Esophagus squamous epithelium (tissue), 5 donors: ENCODE measurements at places on chromosomes 5 and 9. TPM values are rescaled to one million over a fixed set of nuclear protein-coding genes. Genes with fewer than 3 reads are reported as not detected.

- H3K27me3 ChIP-seq: peaks cover 12% of the 10 kb centered on the region
- H3K4me3 ChIP-seq: no peak overlapping the region
- H3K4me1 ChIP-seq: peaks cover 16% of the 10 kb centered on the region
- no peaks in the 10 kb centered on the region for H3K36me3 ChIP-seq
Measured at GRCh38 chr9:109745335-109746283, 34.4 kb upstream of the PALM2AKAP2 start.

The SMIM33 gene
- not detected for total RNA-seq

- H3K4me3 ChIP-seq: no peak overlapping the region
- H3K36me3 ChIP-seq: no peaks in the 10 kb centered on the region
- no peak for DNase-seq
- no peak overlapping the region for H3K27ac ChIP-seq
- no peaks in the 10 kb centered on the region for H3K4me1 ChIP-seq
Measured at GRCh38 chr5:178667101-178667500, 40.3 kb upstream of the CLK4 start.

DNA sequence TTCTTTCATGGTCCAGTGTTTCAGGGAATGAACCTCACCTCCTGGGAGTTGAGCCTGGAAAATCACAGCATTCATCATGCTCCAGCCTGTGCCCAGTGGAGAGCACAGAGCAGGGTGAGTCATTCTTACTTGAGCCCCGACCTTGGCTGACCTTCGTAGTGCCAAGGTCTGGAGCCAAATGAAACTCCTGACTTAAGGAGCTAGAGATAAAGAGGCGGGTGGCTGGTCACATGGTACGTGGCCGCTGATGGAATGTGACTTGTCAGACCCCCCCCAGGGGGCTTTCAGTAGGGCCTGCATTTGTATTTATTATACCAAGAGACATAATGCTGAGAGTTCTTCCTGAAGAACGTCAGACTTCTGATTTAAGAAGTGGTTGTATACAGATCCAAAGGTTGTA, 15.0 kb upstream of the PIP5K1B start:
- no peak overlapping the region for H3K4me3 ChIP-seq
- no peaks in the 10 kb centered on the region for H3K4me1 ChIP-seq
- no peak for DNase-seq
- no peaks in the 10 kb centered on the region for H3K36me3 ChIP-seq
- H3K27ac ChIP-seq: no peak overlapping the region
- no peaks in the 10 kb centered on the region for H3K27me3 ChIP-seq

The FOXD4 gene
- total RNA-seq: 0.19 TPM

DNA sequence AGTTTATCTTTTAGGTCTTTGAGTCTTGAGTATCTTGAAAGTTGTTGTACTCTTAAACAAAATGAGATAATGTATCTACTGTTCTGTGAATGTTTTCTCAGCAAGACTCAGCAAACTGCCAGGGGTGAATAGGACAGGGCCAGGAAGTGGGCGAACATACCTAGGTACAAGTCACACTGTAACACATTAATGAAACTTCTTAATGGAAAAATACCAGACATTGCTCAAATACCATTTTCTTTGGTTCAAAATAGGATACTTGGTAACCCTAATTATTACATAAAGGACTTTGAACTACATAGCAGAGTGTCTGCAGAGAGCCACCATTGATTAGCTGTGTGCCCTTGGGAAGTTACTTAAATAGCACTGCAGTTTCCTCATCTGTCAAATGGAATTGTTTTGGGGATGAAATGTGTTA, 197.5 kb downstream of the ARHGEF28 start:
- no peaks in the 10 kb centered on the region for H3K27me3 ChIP-seq
- H3K4me1 ChIP-seq: peaks cover 41% of the 10 kb centered on the region
- no peaks in the 10 kb centered on the region for H3K36me3 ChIP-seq
- H3K27ac ChIP-seq: no peak overlapping the region
- no peak for DNase-seq

The SHOC1 gene
- total RNA-seq: 0.15 TPM

- peaks cover 24% of the 10 kb centered on the region for H3K4me1 ChIP-seq
- DNase-seq: no peak
- H3K36me3 ChIP-seq: no peaks in the 10 kb centered on the region
- H3K27me3 ChIP-seq: no peaks in the 10 kb centered on the region
- H3K27ac ChIP-seq: peak overlapping the region; percentile 98
Measured at GRCh38 chr9:4984171-4984620, 876 bp upstream of the JAK2 start.

DNA sequence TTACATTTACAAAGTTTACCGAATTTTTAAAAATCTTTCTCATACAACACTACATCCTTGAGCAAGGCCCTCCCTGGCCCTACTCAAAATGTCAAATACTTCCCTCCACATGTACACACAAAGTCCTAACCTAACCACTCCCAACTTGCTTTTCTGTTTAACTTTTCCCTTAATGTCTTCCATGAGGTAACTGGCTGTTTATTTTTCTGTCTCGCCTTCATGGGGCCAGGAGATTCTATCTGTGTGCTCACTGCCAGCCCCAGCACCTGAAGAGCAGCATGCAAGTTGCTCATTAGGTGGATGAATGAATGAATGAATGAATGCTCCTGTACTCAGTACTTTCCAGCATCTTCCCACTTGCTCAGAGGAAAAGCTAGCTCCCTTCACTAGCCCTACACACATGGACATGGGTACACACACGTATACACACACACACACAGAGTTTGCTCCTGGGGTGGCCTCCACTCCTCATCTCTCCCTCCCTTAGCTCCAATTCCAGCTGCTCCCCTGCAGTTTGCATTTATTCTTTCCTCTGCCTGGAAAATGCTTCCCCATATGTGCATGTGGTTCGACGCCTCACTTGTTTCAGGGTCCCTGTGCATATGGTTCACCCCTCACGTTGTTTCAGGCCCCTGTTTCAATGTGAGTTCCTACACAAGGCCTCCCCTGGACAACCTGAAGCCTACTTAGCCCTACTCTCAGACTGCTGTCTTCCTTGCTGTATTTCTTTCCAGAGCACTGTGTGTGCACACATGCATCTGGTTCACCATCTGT, 165.2 kb downstream of the ROR2 start:
- no peaks in the 10 kb centered on the region for H3K36me3 ChIP-seq
- no peak for DNase-seq
- no peaks in the 10 kb centered on the region for H3K4me1 ChIP-seq
- no peak overlapping the region for H3K27ac ChIP-seq
- H3K27me3 ChIP-seq: no peaks in the 10 kb centered on the region
- no peak overlapping the region for H3K4me3 ChIP-seq

The FUT7 gene
- total RNA-seq: 0.13 TPM

The SLF1 gene
- total RNA-seq: 8.4 TPM

- H3K36me3 ChIP-seq: no peaks in the 10 kb centered on the region
- no peak for DNase-seq
- no peak overlapping the region for H3K27ac ChIP-seq
- no peaks in the 10 kb centered on the region for H3K4me1 ChIP-seq
Measured at GRCh38 chr5:117456866-117457470, 882.3 kb upstream of the SEMA6A start.

GRCh38 chr9:109737295-109737694, 42.7 kb upstream of the PALM2AKAP2 start:
- no peak for DNase-seq
- H3K27me3 ChIP-seq: peaks cover 5% of the 10 kb centered on the region
- no peak overlapping the region for H3K4me3 ChIP-seq
- peaks cover 11% of the 10 kb centered on the region for H3K4me1 ChIP-seq
- H3K36me3 ChIP-seq: no peaks in the 10 kb centered on the region

- no peaks in the 10 kb centered on the region for H3K4me1 ChIP-seq
- no peak overlapping the region for H3K4me3 ChIP-seq
- no peak for DNase-seq
- H3K27ac ChIP-seq: no peak overlapping the region
- H3K36me3 ChIP-seq: no peaks in the 10 kb centered on the region
Measured at GRCh38 chr5:92613546-92613945, 967.5 kb downstream of the NR2F1-AS1 start.

The TRIP13 gene
- total RNA-seq: 17.7 TPM

GRCh38 chr9:95481000-95481399, 35.8 kb downstream of the PTCH1 start:
- H3K4me3 ChIP-seq: no peak overlapping the region
- DNase-seq: no peak
- peaks cover 3% of the 10 kb centered on the region for H3K36me3 ChIP-seq
- H3K27ac ChIP-seq: no peak overlapping the region
- no peaks in the 10 kb centered on the region for H3K27me3 ChIP-seq
- H3K4me1 ChIP-seq: peaks cover 5% of the 10 kb centered on the region

The ZNF366 gene
- 2.1 TPM for total RNA-seq

DNA sequence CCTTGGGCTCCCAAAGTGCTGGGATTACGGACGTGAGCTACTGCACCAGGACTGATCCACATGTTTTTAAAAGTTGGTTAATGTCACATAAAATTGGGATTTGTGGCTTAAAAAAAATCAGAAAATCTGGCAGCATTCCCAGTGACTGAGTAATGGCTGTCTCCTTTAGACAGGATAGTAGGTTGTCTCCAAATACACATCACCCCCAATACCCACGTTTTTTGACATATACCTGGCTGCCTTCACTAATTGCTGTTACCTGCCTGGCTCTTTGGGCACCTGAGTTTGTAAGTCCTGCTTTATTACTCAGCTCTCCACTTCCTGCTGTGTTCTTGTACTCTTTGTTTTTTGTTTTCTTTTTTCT, 84.8 kb downstream of the KDM4C start:
- DNase-seq: no peak
- H3K36me3 ChIP-seq: no peaks in the 10 kb centered on the region
- no peaks in the 10 kb centered on the region for H3K27me3 ChIP-seq
- H3K4me1 ChIP-seq: no peaks in the 10 kb centered on the region
